Activated CD8-positive, alpha-beta T cell treated with anti-CD3 and anti-CD28 coated beads, Interleukin-2, amount 10 ng/mL, durations not matched to agents 7 days and 5 days (primary cell): ENCODE measurements at places on chromosomes 2 and 18. TPM values are rescaled to one million over a fixed set of nuclear protein-coding genes. Genes with fewer than 3 reads are reported as not detected.
A peak's percentile ranks its signal among the peaks of the same experiment; 100 is the strongest.

FAHD2A gene
- total RNA-seq, result 30.5 TPM

TLX2 gene
- 0.44 TPM for total RNA-seq

DNA sequence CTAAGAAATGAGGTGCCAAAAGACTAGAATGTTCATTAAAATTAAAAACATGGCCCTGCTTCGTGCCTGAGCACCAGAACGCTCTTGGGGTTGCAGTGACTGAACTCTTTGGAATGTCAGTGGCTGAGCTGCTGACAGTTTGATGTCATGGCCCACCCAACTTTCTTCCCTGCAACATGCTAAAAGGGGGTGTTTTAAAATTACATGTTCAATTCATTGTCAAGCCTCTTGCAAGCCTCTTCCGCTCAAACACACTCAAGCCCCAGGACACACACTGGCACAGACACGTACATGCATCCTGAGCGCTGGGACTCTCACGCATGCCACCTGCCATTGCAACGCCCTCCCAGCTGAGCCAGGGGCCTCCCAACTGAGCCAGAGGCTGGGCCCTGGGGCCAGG, 12.6 kb downstream of the RUFY4 start:
- DNase-seq, result no peak

- no peak for DNase-seq
Observed at GRCh38 chr2:98701230-98701629, 29.7 kb downstream of the MGAT4A start.

GRCh38 chr2:71100195-71100964, 29.6 kb downstream of the MCEE start:
- peak; percentile 52 for DNase-seq
